ENCODE measurements at places on chromosomes 11 and 22.

- DNase-seq = no peak
Measured at GRCh38 chr11:14775897-14776296, 116.1 kb downstream of the CYP2R1 start.

GRCh38 chr11:92225568-92226330, 1.1 kb downstream of the FAT3 start:
- no peak for DNase-seq

DNA sequence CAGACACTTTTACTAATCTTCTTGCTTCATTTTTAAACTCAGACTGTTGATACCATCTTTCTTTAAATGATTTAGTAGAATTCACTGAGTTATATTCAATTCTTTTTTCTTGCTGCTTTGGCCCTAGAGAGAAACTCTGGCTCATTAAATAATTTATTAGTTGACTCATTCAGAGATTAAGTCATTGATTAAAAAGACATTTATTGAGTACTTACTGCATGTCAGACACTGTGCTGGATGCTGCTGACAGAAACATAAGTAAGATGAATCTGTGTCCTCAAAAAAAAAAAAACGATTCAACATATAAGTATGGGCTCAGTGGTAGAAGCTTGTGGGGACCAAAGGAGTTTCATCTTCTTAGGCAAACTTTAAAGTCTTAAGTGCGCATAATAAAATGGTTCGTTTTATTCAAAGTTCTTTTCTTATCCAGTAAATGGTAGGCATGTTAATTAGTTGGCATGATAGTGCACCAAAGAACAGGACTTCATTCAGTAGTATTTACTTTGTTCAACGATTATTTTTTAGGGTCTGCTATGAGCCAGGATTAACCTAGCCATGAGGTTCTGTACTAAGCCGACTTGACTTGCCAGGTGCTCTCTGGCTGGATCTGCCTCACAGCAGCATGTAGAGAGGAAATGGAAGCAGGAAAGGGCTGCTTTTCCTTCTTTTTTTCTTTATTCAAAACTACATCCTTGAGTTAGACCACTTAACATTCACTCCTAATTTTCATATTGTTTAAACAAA, 281.0 kb upstream of the CTSC start:
- DNase-seq = no peak

- DNase-seq = no peak
Measured at GRCh38 chr11:22707119-22707899, 40.9 kb downstream of the GAS2 start.

DNA sequence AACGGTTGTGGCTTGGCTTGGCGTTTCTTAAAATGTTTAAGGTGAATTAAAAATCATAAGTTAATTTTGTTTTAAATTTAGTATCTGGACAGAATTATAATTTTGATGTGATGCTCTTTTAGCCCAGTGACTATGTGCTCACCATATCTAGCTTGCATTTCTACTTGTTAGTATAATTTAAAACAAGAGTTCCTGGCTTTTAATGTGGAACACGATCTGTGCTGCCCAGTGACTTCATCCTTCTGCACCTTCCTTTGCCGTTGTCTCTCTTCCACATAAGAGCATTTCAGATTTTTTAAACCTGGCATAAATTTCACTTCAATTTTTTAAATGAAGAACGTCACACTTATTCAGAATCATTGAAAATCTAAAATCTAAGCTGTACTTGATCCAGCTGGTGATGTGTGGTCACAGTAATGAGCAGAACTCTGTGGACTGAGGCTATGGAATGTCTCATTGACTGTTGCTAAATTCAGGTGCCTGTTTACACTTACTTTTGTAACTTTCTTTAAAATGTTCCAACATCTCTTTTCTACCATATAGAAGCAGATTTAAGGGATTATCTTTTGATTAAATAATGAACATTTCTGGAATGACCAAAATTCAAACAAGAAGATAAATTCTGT, 75.4 kb upstream of the ADSL start:
- DNase-seq = no peak

DNA sequence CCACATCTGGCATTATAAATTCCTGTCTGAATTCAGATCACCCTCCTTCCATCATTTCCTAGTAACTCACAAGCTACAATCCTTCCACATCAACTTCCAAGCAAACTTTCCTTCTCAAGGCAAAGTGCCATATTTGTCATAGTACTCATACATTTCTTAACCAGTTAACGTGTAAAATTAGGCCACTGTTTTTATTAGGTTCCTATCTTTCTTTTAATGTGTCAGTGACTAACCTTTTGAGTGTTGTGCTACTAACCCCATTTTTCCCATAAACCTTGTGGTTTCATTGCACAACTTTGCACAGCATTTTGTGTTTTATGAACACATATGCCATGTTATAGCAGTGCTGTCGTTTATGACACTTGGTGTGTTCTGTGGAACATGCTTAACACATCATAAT, 90.1 kb downstream of the KIF18A start:
- no peak for DNase-seq

GRCh38 chr11:128399251-128400121, 187.9 kb downstream of the ETS1 start:
- no peak for DNase-seq

DNA sequence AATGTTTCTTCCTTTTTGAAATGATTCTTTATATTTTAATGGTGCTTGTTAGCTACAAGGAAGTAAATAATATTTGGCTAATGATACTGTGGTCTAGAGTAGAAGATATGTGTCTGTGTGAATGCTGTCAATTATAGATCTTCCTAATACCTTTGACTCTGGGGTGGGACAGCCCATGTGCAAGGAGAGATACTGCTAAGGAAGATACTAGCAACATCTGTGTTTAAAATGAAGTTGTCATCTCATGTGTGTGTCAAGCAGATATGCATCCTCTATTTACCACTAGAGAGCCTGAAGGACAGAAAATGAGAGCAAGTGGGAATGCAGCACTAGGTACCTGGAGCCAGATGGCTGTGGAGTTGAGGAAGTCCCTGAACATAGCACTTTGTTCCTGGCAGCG, 34.1 kb downstream of the PPME1 start:
- no peak for DNase-seq

- no peak for DNase-seq
Measured at GRCh38 chr11:108616549-108616948, 23.0 kb upstream of the EXPH5 start.

- DNase-seq = no peak
Measured at GRCh38 chr11:119797736-119798135, 68.7 kb upstream of the NECTIN1 start.

DNA sequence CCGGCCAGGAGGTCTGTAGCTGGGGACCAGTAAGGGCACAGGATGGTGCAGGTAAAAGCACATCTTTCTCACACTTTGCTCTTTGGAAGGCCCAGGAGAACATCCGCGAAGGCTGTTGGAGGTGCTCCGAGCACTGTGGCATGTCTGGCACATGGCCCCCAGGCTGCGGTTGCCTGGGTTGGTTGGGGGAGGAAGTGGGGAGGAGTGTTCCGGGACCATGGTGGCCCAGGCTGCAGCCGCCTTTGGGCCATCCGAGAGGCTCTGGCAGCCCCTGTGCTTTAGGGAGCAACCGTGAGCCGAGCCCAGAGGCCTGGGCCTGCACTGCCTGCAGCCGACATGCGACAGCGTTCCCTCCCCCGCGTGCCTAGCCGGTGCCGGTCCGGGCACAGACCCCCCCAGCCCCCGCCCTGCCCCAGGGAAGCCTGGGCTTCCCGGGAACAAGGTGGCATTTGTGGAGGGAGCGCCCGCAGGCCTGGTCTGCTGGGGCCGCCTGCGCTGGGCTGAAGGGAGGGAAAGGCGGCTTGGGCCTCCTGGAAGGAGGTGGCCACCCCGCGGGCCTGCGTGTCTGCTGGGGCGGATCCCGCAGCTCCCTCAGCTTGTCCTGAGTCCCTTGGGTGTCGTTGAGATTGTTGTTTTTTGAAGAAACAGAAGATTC, 57.9 kb downstream of the GRAMD4 start:
- no peak for DNase-seq

GRCh38 chr11:67302571-67303131, 679 bp upstream of the SSH3 start:
- DNase-seq = no peak

All from stimulated activated CD4-positive, alpha-beta T cell treated with anti-CD3 and anti-CD28 coated beads, Interleukin-4, amount 100 ng/mL, for 48 hours (primary cell).